A549 treated with CpdA at 1 μM for 4 hours (cell line): ENCODE measurements at places on chromosomes 6 and 20. TPM values are rescaled to one million over a fixed set of nuclear protein-coding genes. Genes with fewer than 3 reads are reported as not detected.

The TFEB gene
- 4.6 to 7.3 TPM (median 5.8 TPM) in 5 replicates for total RNA-seq

The TRIM15 gene
- total RNA-seq, result 0.29 TPM in 1 of 5 replicates, not detected in the others

The MUCL3 gene
- 0.01 to 0.04 TPM (median 0.02 TPM) in 3 of 5 replicates, not detected in the others for total RNA-seq

The MAS1 gene
- not detected in 5 replicates for total RNA-seq

The KIAA1755 gene
- 0.07 to 0.28 TPM (median 0.19 TPM) in 5 replicates for total RNA-seq

The LY6G5B gene
- total RNA-seq, result 3.6 to 6.3 TPM (median 5.0 TPM) in 5 replicates

The NRN1 gene
- 0.49 to 0.79 TPM (median 0.71 TPM) in 5 replicates for total RNA-seq

The SLC22A7 gene
- total RNA-seq, result not detected in 5 replicates

The SIM1 gene
- not detected in 5 replicates for total RNA-seq

The BCLAF1 gene
- total RNA-seq, result 52.6 to 97.9 TPM (median 73.4 TPM) in 5 replicates

The MEP1A gene
- not detected in 5 replicates for total RNA-seq

The FHL5 gene
- total RNA-seq, result not detected in 5 replicates

The PLCB1 gene
- total RNA-seq, result 0.34 to 1.0 TPM (median 0.61 TPM) in 5 replicates

The SAPCD1 gene
- 3.6 to 5.9 TPM (median 4.7 TPM) in 5 replicates for total RNA-seq

The ASIP gene
- total RNA-seq, result not detected in 5 replicates

The LY6G5C gene
- total RNA-seq, result 0.51 to 2.4 TPM (median 1.4 TPM) in 5 replicates

The EMILIN3 gene
- total RNA-seq, result 0.25 to 0.48 TPM (median 0.40 TPM) in 5 replicates

The FKBP1C gene
- 1.7 to 2.7 TPM (median 1.9 TPM) in 5 replicates for total RNA-seq

The TIAM2 gene
- total RNA-seq, result 2.5 to 3.5 TPM (median 2.6 TPM) in 5 replicates

The LAMA5 gene
- total RNA-seq, result 251 to 434 TPM (median 357 TPM) in 5 replicates

The GTSF1L gene
- total RNA-seq, result not detected in 5 replicates

The KCNK15 gene
- 0.51 to 0.89 TPM (median 0.62 TPM) in 5 replicates for total RNA-seq

The BPIFA1 gene
- total RNA-seq, result not detected in 5 replicates

The GSTA2 gene
- not detected in 5 replicates for total RNA-seq

The AHI1 gene
- total RNA-seq, result 7.4 to 12.3 TPM (median 9.1 TPM) in 5 replicates

The CDH26 gene
- 0.10 to 0.40 TPM (median 0.16 TPM) in 4 of 5 replicates, not detected in the other for total RNA-seq

The RFX6 gene
- not detected in 5 replicates for total RNA-seq

The RIMS1 gene
- not detected in 5 replicates for total RNA-seq

The C6orf141 gene
- 23.6 to 30.5 TPM (median 25.8 TPM) in 5 replicates for total RNA-seq

The ORC3 gene
- 16.8 to 20.7 TPM (median 17.4 TPM) in 5 replicates for total RNA-seq

The OOEP gene
- not detected in 5 replicates for total RNA-seq

The MOG gene
- not detected in 5 replicates for total RNA-seq

The CRNKL1 gene
- 23.0 to 23.7 TPM (median 23.3 TPM) in 5 replicates for total RNA-seq

The CHD6 gene
- 5.6 to 10.6 TPM (median 9.6 TPM) in 5 replicates for total RNA-seq

The KHDC1L gene
- total RNA-seq, result 0.25 to 0.66 TPM (median 0.31 TPM) in 3 of 5 replicates, not detected in the others

The GGT7 gene
- 6.5 to 8.1 TPM (median 7.1 TPM) in 5 replicates for total RNA-seq

The RARS2 gene
- total RNA-seq, result 19.4 to 23.5 TPM (median 20.2 TPM) in 5 replicates
